Activated CD8-positive, alpha-beta memory T cell treated with anti-CD3 and anti-CD28 coated beads for 48 hours (primary cell): ENCODE measurements at places on chromosomes 2 and 18.
A peak's percentile ranks its signal among the peaks of the same experiment; 100 is the strongest.

GRCh38 chr2:223994562-223995162, 37.4 kb downstream of the MRPL44 start:
- no peak for DNase-seq

GRCh38 chr2:136185981-136186776, 68.2 kb upstream of the CXCR4 start:
- DNase-seq, result no peak

- DNase-seq, result no peak
Measured at GRCh38 chr18:63247926-63248325, 71.6 kb downstream of the BCL2 start.

GRCh38 chr2:55010149-55010591, 40.1 kb downstream of the RTN4 start:
- DNase-seq, result no peak

GRCh38 chr2:11368059-11368572, 23.7 kb upstream of the ROCK2 start:
- DNase-seq, result no peak

GRCh38 chr2:102788216-102788884, 26.5 kb downstream of the TMEM182 start:
- DNase-seq, result no peak

GRCh38 chr2:211928201-211928600, 610.4 kb downstream of the ERBB4 start:
- no peak for DNase-seq

DNA sequence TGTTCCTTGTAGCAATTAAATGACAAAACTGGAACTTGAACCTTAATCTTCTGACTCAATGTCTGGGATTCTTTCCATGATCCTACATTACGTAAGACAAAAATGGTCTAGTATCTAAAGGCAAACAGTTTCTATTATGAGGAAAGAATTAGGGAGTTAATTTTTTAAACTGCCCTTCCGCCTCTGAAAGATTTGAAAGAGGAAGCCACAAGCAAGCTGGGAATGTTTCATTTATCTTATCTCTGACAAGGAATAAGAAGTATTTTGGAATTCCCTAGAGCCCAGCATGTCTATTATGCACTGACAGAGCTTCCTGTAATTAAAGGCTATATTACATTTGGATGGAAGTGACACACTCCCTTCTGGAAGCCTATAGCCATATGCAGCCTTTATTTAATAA, 558.8 kb upstream of the CDH2 start:
- no peak for DNase-seq

GRCh38 chr2:137806068-137806805, 158.0 kb upstream of the HNMT start:
- DNase-seq, result no peak

DNA sequence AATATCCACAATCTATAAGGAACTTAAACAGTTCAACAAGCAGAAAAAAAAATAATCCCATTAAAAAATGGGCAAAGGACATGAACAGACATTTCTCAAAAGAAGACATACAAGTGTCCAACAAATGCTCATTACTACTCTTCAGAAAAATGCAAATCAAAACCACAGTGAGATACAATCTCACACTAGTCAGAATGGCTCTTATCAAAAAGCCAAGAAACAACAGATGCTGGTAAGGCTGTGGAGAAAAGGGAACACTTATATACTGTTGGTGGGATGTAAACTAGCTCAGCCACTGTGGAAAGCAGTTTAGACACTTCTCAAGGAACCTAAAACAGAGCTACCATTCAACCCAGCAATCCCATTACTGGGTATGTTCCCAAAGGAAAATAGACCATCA, 7.2 kb upstream of the CRYGB start:
- no peak for DNase-seq

GRCh38 chr2:74772046-74772445, 61.9 kb upstream of the HK2 start:
- DNase-seq, result no peak

DNA sequence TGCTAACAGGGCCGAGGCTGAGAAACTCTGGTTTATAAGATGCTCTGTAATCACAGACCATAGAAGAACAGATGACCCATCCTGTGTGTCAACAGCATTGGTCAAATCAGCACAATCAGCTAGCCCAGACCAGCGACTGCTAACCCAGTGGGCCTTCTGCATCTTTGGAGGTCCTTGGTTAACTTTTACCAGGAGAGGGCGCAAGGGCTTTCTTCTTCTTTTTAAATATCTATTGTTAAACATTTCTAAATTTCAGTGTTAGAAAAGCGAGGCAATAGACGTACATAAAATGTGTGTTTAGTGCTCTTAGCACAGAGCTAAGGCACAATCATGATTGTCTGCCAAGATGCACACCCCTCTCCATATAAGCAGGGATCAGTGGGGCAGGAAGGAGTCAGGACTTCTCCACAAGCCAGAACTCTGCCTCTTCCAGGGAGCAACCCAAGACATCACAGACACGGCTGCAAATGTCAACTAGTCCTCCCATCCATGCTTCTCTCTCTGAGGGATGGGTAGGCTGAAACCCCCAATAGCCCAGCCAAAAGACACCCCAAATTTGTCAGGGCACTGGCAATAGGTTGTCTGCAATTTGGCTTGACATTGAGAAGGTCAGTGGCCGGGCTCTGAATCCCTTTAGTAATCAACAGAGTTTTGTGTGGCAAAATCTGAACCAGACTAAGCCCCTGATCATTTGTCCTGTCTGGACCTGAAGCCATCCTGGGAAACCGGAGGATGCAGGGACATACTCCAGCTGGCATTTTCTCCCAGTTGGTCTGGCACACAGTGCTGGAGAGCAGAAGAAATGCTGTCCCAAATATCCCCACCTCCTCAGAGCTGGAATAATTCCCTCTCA, 188.2 kb downstream of the BCL2 start:
- DNase-seq, result no peak

DNA sequence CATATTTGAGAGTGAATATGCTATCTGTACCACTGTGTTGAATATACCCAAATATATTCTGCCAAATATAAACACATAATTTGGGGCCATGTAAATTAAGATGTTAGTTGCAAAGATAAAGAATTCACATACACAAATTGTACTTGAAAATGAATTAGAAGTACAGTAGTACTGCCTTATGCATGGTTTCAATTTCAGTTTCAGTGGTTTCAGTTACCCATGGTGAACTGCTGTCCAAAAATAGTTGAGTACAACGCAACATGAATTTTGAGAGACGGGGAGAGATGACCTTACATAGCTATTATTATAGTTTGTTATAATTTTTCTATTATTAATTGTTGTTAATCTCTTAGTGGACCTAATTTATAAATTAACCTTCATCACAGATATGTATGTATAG, 1313.0 kb upstream of the FAM98A start:
- DNase-seq, result no peak

- DNase-seq, result peak; percentile 12
Measured at GRCh38 chr2:191617575-191617974, 60.4 kb upstream of the NABP1 start.

GRCh38 chr2:169164311-169164710, 94.9 kb downstream of the DHRS9 start:
- no peak for DNase-seq

GRCh38 chr2:95328358-95329125, 31.4 kb downstream of the KCNIP3 start:
- DNase-seq, result no peak

DNA sequence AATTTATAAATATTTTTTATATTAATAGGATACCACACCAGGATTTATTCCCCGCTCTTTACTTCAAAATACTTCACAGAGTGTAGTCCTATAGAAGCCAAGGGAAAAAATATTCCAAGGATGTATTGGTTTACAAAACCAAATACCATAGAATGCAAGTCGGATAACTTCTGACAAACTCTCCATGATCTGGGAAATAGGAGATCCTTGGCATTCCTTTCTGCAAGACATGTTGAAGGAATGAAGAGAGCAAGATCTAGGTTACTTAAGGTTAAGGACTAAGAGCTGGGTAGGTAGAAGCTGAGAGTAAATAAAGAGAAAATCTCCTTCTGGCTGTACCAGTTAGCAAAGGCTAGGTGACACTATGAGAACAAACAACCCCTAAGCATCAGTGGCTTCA, 141.2 kb downstream of the LRATD1 start:
- no peak for DNase-seq

- no peak for DNase-seq
Measured at GRCh38 chr2:101300164-101300563, 8.3 kb downstream of the RNF149 start.
